ENCODE measurements at places on chromosomes 2 and 18.

DNA sequence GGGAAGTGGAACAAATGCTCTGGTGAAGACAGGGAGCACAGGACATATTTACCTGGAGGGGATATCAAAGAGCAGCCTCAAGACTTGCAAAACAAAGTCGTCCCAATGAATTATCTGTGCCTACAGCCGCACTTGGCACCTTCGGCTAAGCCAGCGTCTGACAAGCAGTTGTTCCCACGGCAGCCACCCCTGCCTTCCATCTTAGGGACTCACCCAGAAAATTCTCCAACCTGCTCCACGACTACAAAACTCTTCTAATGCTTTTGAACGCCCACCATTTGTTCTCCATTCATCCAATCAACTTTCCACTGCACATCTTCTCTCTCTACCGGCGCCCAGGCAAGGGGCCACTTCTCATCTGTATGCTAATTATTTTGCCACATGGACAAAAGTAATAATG lies 7.0 kb downstream of the MYT1L start:
- DNase-seq = no peak

DNA sequence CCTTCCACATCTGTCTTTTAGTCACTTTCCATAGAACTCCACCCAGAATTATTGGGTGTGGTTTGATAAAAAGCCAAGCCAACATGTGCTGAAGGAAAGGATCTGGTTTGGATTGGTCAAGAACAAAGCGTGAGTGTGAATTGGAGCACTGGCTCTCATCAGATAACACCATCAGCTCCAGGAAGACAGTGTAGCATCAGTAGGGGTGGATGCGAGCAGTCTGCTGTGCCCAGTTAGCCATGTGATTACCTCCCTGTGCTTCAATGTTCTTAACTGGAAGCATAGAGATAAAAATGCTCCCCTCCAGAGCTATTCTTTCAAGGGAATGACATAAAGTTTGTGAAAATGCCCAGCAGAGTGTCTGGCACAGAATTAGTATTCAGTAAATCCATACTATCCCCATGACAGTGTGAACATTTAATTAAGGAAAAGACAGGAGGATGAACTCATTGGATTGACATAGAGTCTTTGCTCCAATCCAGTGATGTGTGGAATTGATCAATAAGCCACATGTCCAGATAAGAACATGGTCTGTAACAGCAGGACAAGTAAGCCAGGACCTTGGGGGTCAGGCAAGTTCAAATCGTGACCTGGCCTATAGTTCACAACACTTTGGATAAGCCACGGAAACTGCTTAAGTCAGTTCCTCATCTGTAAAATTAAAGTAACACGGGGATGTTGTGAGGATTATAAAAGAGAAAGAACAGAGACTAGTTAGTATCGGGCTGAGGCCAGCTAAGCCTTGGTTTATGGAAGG lies 68.0 kb downstream of the FAM124B start:
- DNase-seq = no peak

DNA sequence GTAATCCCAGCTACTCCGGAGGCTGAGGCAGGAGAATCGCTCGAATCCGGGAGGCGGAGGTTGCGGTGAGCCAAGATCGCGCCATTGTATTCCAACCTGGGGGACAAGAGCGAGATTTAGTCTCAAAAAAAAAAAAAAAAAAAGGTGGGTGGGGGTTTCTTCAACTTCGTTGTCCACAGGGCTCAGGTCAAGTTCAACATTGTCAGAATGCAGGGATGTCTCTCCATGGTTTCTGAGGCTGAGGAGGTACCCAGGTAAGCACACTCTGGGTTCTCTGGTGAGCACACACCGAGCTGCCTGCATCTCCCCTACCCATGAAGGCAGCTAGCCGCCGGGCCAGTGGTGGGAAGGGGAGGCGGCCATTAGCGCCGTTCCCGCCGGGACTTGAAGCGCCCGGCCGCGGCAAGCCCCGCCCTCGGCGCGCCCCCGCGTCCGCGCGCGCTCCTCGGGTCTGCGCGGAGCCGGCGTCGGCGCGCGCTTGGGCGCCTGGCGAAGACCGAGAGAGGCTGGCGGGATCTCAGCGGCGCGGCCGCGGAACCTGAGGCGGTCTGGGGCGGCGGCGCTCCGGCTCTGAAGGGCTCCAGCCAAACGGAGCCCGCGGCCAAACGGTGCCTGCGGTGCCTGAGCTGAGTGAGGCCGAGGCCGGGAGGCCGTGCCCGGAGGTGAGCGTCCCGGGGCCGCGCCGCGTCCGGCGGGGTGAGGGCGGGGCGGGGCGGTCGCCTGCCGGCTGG lies at the start of gene UBXN2A:
TSS of gene UBXN2A (plus strand) at position 477 of the 731 bp plus-strand sequence. CDS start 17,852 bp downstream, outside the sequence.
- peak; percentile 83 for DNase-seq

DNA sequence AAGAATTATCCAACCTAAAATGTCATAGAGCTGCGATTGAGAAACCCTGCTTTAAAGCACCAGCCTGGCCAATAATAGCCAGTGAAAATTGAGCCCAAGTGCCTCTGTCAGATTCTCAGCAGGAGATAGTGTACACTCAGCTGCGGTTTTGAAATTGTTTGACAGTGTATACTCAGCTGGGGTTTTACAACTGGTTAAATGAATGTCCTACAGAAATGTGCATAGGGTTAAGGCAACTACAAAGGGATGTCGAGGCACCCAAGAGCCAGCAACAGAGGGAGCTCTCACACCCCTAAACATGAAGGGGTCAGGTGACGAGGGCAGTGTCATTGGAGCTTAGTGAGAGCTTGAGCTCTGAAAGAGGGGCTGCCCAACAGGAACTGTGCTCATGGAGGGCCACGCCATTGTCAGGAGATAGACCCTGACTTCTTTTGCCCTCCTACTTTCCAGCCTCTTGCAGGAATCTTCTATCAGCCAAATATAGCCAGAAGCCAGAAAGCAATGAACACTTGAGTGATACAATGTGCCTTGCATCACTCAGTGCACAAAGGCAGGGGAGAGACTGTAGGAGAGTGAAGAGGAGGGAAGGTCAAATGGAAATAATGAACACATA lies 15.1 kb downstream of the ACTG2 start:
- DNase-seq = peak; percentile 74

- peak; percentile 61 for DNase-seq
Measured at GRCh38 chr2:240556553-240557100, 1.2 kb downstream of the ANKMY1 start.

- DNase-seq = peak; percentile 94
Measured at GRCh38 chr2:120546048-120546864, 189.4 kb upstream of the GLI2 start.

- DNase-seq = no peak
Measured at GRCh38 chr2:149953627-149954026, 366.1 kb upstream of the MMADHC start.

- peak; percentile 23 for DNase-seq
Measured at GRCh38 chr2:30503007-30503694, 56.1 kb downstream of the LCLAT1 start.

GRCh38 chr2:237715459-237715947 lies 83.1 kb upstream of the RBM44 start:
- DNase-seq = no peak

DNA sequence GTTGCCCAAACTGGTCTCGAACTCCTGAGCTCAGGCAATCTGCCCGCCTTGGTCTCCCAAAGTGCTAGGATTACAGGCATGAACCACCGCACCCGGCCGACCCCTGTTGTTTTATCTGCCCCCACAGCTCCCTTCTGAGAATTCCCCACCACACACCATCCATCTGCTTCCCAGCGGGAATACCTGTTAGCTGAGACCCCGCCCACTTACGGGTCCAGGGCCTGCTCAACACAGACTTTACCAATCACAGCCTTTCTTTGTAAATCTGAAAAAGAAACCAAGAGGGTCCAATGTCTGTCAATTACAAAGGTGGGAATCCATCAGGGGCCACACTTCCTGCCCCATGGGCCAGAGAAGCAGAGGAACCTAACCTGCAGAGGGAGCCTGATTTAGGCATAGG lies 14.2 kb upstream of the CABLES1 start:
- DNase-seq = no peak

- peak; percentile 85 for DNase-seq
Measured at GRCh38 chr2:15912203-15912602, 28.1 kb upstream of the MYCN start.

DNA sequence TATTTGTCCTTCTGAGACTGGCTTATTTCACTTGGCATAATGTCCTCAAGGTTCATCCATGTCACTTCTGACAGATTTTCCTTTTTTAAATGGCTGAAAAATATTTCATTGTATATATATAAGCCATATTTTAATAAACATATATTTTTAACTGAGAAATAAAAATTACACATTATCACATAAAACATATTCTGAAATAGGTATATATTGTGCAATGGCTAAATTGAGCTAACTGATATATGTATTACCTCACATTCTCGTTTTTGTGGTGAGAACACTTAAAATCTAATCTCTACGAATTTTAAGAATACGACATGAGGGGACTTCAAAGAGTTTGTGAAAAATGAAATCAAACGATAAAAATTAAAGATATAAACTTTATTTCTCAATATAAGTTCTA lies 25.7 kb upstream of the ZSWIM2 start:
- DNase-seq = no peak

DNA sequence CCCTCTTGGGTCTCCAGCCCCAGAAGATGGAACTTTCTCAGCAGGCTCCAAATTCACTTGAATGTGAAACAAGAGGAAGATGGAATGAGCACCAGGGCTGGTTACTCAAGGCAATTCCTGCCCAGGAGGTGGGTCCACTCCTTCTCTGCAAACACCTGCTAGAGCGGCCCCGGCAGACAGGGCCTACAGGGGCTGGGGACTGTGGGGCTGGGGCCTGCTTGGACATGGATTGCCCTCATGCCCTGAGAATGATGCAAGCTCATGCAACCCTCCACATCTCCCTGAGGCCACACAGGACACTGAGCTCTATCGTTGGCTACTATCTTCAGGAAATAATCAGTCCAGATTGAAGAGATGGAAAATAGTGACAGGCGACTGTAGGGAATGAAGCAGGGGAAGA lies 39.1 kb downstream of the TFCP2L1 start:
- no peak for DNase-seq

DNA sequence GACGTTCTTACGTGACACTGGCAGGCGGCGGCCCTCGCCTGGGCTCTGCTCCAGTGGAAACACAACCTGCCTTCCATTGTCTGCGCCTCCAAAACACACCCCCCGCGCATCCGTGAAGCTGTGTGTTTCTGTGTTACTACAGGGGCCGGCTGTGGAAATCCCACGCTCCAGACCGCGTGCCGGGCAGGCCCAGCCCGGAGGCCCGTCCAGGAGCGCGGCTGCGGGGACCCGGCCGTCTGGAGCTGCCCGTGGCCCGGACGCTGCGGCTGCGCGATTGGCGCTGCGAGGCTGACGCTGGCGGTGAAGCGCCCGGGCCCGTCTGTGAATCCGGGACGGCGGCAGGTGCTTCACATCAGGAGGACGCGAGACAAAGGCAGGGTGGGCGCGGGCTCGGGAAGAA lies 670.3 kb upstream of the SALL3 start:
- DNase-seq = no peak

- DNase-seq = no peak
Measured at GRCh38 chr2:165313509-165313908, 74.3 kb downstream of the SCN2A start.

DNA sequence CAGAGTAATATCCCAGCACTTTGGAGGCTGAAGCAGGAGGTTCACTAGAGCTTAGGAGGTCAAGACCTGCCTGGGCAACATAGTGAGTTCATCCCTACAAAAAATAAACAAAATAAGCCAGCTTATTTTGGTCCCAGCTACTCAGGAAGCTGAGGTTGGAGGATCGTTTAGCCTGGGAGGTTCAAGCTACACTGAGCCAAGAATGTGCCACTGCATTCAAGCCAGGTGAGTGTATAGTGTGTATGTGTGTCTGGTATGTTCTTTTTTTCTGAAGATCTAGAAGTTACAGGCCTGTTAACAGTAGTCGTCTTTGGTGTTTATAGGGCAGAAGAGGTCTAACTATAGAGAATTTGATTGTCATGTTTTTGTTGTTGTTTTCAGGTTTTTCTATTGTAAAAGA lies 40.2 kb downstream of the ZC3H15 start:
- peak; percentile 54 for DNase-seq

- no peak for DNase-seq
Measured at GRCh38 chr18:7737550-7737949, 170.4 kb downstream of the PTPRM start.

Data from iris pigment epithelial cell (primary cell).